ENCODE measurements at places on chromosomes 4 and X.

GRCh38 chr4:165207016-165207430, 338 bp upstream of the KLHL2 start:
- DNase-seq, result no peak

- no peak for DNase-seq
These were observed 514.1 kb upstream of the INTU start for GRCh38 chr4:127118681-127119080.

DNA sequence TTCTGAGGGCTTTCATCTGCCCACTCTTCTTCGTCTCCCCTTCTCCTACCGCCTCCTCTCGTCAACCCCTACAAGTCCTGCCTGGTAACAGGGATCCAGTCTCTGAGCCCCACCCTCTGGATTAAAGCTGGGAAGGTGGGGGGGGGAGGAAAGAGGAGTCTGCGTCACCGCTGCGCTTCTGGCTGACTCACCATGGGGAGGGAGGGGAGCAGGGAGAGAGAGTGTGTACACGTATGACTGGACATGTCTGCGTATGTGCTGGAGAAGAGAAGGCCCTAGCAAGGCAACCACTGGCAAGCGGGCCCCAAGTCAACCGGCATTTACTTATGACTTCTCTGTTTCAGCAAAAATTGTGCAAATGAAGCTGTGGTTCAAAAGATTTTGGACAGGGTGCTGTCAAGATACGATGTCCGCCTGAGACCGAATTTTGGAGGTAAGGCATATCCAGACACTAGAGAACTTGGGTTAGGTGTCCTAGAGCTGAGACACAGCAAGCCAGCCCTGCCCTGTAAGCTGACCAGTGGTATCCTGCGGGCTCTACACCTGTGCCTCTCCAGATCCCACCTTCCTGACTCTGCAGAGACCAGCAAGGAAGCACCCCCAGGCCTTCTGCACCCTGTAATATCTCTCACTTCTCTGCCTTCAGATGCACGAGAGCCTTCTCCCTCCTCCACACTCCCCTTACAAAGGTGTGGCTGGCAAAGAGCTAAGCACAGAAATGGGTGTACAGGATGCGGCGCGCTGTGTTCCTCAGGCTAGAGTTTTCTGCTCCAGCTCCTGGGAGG, 2.5 kb downstream of the GABRQ start:
- no peak for DNase-seq

DNA sequence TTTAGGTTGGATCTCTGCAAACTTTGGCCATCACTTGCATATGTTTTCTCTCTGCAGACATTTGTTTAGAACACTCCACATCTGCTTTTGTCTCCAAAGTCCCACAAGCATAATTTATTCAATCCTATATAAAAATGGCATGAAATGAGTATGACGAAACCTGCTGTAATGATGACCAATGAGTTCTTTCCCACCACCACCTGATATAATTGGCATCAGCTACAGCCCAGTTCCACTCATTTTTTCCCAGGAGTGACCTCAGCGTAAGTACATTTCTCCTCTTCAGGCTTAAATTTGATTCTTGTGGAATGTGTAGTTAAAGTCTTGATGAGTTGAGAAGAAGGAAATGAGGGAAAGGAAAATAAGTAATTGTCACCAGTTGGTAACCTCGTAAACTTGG, 205.1 kb downstream of the AWAT2 start:
- DNase-seq, result no peak

DNA sequence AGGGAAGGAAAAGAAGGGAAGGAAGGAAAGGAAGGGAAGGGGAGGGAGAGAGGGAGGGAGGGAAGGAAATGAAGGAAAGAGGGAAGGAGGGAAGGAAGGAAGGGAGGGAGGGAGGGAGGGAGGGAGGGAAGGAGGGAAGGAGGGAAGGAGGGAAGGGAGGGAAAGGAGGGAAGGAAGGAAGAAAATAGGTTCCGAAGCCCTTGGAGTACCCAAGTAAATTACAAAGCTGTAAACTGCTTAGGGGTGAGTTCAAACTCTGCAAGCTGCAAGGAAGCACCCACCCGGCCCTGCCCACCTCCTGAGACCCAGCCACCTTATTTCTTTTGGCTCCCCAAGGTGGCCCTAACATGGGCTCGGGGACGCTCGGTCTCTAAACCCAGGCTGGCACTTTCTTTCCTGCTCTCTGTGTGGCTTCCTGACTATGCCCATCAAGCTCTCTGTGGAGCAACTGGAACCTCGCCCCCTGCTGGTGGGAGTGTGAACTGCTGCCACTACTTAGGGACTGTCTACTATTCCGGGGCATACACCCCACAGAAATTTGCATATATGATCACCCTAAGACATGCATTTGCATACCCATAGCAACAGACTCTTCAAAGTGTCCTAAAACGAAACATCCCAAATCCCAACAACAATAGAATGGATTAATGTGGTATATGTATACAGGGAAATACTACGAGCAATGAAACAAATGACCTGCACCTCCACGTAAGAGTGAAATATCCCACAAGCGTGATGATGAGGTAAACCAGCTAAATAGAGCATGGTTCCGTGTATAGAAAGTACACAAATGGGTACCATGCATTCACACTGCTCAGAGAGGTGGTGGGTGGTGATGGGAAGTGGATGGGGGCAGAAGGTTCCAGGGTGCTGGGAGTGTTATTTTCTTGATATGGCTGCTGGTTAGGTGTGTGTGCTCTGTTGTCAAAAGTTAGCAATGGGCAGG, 151.7 kb upstream of the TBL1X start:
- peak; percentile 67 for DNase-seq

- DNase-seq, result no peak
These were observed 737.5 kb upstream of the MAGEB2 start for GRCh38 chrX:29477878-29478277.

DNA sequence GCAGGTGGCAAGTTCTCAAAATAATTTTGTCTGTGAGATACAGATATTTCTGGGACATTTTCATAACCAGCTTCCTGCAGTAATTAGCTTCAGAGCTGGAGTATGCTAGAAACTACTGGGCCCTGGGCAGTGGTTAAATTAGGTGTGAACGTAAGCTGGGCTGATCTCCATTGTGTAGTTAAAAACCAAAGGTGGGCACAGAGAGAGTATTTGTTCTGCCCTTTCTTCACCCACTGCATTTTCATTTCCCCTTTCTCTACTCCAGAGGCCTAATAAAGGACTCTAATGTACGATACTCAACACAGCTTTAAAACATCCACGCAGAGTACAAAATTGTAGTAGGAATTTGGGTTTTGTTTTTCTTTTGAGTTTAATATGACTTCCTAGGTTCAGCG, 252.7 kb downstream of the SPRY1 start:
- no peak for DNase-seq

DNA sequence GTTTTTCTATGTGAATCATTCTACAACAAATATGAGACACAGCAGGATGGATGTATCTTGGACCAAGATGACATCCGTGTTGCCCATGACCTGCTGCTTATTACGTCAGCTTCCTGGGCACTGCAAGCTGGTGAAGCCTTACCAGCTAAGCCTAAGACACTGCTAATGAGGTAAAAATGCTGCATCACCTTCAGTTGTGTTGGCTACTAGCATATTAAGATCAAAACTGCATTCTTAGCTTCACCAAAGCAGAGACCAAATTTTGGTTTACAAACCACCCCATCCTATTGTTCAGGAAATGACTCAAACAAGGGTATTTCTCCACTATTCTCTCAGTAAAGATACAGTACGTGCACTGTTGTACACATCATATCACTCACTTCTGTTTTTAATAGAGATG, 50.3 kb downstream of the MAML3 start:
- peak; percentile 64 for DNase-seq

- DNase-seq, result no peak
These were observed 169.8 kb upstream of the JADE1 start for GRCh38 chr4:128639541-128640270.

- DNase-seq, result no peak
These were observed 35.2 kb upstream of the SCD5 start for GRCh38 chr4:82833696-82834313.

- DNase-seq, result no peak
These were observed 295.5 kb upstream of the BOD1L1 start for GRCh38 chr4:13922873-13923645.

DNA sequence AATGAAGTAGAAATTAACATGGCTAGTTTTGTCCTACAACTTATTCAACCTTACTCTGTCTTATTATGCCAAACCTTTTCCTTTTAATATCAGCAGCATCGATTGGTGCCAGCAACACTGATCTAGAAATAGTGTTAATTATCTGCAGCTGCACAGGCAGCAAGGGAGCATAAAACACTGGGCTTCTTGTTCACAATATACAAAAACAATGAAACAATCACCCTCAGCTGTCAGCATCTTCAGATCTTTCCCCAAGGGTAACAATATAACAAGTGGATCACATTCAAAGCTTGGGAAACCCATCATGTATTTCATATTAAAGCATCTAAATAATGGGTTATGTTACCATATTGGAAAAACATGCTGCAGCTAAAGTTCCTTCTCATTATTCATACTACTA, 238.1 kb downstream of the SPOCK3 start:
- no peak for DNase-seq

- DNase-seq, result no peak
These were observed 5.6 kb downstream of the MAOA start for GRCh38 chrX:43661521-43662240.

GRCh38 chr4:176052744-176053143, 12.9 kb upstream of the WDR17 start:
- DNase-seq, result no peak

- DNase-seq, result no peak
These were observed 38.7 kb downstream of the CCSER1 start for GRCh38 chr4:90165883-90166282.

- no peak for DNase-seq
These were observed 73.6 kb upstream of the DHX15 start for GRCh38 chr4:24657768-24658617.

- peak; percentile 22 for DNase-seq
These were observed 35.0 kb upstream of the RASGEF1B start for GRCh38 chr4:81506731-81507130.

DNA sequence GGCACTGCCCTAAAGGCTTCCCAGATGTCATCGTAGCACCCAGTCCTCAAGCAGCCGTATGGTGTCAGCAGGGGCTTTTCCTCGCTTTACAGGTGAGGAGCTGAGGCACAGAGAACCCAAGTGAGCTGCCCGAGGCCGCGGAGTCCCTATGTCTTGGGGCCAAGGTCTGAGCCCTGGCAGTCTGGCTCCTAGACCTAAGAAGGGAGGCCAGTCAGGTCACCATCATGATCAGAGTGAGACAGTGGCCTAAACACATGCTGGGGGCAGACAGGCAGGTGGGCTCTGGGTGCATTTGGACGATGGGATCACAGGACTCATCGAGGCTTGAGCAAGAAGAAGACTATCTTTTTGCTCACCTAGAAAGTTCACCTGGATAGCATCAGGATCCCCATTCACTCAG, 94.9 kb downstream of the WFS1 start:
- DNase-seq, result no peak

DNA sequence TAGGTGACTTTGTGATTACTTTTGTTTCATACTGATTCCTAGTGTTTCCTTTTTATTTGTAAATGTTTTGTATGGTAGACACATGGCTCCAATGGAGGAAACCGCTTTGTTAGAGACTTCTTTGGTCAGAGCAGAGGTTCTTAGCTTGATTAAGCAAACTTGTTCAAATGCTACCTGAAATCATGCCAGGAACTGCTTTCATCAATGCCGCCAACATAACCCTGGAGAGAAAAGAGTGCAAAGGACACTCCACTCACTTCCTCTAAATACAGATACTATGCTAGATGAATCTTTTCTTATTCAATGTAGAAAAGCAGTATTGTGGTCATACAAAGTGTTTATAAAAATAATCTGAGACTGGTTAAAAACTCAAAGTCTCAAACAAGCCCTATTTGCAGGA, 25.7 kb upstream of the COX7B2 start:
- DNase-seq, result no peak

DNA sequence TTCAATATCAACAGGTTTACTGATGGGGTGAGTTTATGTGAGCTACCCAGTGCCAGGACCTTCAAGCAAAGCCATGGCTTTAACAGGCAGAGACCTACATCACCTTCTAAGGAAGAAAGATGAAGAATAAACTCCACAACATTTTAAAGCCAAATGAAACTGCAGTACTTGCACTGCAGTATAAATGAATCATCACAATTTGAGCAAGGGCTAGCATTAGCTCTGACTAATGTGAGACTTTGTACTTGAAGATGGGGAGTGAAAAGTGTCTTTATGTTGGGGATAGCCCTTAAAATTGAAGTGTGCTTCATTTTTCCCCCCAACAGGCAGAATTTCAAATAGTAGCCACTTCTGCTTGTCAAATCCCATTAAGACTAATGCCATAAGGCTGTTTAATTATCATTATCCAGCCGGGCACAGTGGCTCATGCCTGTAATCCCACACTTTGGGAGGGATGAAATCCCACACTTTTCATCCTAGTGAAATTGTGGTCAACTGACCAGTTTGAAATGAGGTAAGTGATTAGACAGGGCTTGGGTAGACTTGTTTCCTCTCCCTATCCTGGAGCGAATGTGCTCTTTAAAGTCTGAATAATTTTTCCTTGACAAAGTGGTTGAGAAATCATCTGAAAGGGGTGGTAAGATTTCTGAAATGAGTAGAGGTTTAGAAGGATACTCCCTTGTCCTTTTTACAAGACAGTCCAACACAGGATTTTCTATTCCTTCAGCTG, 27.2 kb upstream of the GPR34 start:
- DNase-seq, result no peak

DNA sequence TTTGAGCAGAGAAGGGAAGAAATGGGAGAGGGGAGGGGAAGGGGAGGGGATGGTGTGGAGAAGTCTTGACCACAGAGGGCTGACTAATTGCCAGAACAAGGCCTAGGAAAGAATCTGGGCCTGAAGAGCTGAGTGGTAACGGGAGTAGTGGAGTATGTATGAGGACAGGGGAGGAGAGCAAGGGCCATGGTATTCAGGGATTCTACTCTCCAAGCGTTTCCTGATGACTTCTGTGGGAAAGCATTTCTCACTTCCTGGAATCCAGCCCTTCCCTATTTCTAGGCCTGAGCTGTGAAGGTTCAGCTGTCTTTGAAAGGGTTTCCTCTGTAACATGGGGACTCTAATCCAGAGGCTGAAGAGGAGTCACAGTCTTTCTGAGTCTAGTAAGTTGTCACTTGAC, 19.7 kb upstream of the SOX3 start:
- no peak for DNase-seq

- peak; percentile 73 for DNase-seq
These were observed 63.6 kb downstream of the SPINK2 start for GRCh38 chr4:56757821-56758411.

- no peak for DNase-seq
These were observed 261.2 kb downstream of the TRAM1L1 start for GRCh38 chr4:116824172-116824571.

DNA sequence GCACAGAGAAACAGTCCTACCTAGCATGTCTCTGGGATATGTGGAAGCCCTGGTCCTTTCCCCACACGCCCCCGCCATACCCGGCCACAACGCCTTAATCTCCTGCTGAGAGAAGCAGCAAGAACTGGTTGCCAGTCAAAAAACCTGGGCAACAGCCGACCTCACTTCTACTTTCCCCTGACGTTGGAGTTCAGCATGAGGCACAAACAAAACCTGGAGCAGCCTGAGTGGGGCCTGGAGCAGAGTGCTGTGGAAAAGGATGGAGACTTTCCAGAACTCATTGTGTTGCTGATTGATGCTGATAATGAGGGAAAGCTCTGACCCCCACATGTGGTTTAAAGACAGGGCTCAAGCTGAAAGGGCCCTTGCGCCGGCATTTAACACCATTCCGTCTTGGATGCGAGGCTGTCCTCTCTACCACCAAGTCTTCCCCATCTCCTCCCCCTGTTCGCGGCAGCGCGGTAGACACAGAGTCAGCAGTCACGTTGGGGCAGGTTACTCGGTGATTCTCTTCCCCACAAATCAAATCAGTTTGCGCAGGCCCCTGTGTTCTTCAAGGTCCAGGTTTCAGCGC, 666 bp downstream of the CCDC158 start:
- DNase-seq, result no peak

- no peak for DNase-seq
These were observed 22.7 kb downstream of the BST1 start for GRCh38 chr4:15725608-15726007.

Data from CD4-positive, alpha-beta T cell treated with Interleukin-15 for 1 hour (primary cell).